ENCODE measurements at places on chromosomes 7 and 10.
A peak's percentile ranks its signal among the peaks of the same experiment; 100 is the strongest.

GRCh38 chr10:114751856-114752255 lies 69.7 kb upstream of the FHIP2A start:
- peaks cover 5% of the 10 kb centered on the region for H3K4me1 ChIP-seq
- no peaks in the 10 kb centered on the region for H3K36me3 ChIP-seq
- H3K27ac ChIP-seq = no peak overlapping the region
- H3K4me3 ChIP-seq = no peak overlapping the region

DNA sequence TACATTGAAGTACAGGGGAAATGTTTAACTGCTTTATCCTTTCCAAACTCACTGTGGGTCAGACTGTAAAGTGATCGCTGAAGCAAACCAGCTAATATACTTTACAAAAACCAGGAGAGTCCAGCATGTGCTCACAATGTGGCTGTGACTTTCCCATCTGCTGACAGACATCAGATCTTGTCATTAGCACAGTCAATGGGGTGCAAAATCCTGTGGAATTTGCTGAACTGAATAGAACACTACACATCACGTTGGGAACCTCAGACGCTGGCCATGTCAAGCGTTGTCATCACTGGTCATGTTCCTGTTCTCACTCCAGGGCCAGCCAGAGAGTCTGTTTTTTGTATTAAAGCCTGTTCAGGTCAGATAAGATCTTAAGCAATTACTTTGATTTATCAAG lies 83.4 kb downstream of the AGMO start:
- no peak overlapping the region for H3K27ac ChIP-seq
- no peak for DNase-seq
- H3K27me3 ChIP-seq = no peaks in the 10 kb centered on the region
- no peaks in the 10 kb centered on the region for H3K4me1 ChIP-seq
- H3K36me3 ChIP-seq = no peaks in the 10 kb centered on the region
- no peak overlapping the region for H3K4me3 ChIP-seq

- H3K27ac ChIP-seq = no peak overlapping the region
- H3K4me1 ChIP-seq = peaks cover 51% of the 10 kb centered on the region
- DNase-seq = no peak
- peaks cover 18% of the 10 kb centered on the region for H3K36me3 ChIP-seq
- H3K27me3 ChIP-seq = no peaks in the 10 kb centered on the region
Measured at GRCh38 chr7:6394114-6394513, 53.6 kb downstream of the DAGLB start.

DNA sequence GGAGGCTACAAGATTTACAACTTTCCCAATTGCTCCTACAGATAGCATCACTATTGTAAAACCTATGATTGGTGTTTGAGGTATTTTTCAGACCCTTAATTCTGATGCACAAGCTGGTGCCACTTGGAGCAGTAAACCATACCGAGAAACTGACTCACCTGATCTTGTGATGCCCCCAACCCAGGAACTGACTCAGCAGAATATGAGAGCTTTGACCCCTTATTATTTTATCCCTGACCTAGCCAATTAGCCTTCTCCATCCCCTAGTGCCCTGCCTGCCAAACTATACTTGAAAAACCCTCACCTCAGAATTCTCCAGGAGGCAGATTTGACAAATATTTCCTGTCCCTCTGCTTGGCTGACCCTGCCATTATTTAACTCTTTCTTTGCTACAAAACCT lies 585.9 kb upstream of the GHITM start:
- no peak overlapping the region for H3K4me3 ChIP-seq
- H3K27ac ChIP-seq = no peak overlapping the region
- no peak for DNase-seq
- no peaks in the 10 kb centered on the region for H3K36me3 ChIP-seq

DNA sequence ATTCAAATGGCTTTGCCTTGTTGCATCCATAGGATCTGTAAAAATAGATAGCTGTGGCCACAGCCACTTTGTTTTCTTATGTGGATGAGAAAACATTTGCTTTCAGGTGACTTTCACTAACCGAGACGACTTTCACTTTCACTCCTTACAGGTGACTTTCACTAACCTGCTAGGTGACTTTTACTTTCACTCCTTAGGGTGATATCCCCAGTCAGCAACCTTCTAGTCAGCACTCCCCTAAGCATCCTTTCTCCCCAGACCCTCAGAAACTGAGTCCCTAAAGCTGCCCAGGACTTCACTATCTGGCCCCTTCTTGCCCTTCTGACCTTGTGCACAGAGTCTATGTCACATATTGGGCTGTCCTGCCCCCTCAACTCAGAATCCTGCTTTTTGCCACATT lies 177.5 kb downstream of the RELN start:
- no peaks in the 10 kb centered on the region for H3K4me1 ChIP-seq
- H3K36me3 ChIP-seq = no peaks in the 10 kb centered on the region
- H3K27me3 ChIP-seq = no peaks in the 10 kb centered on the region
- no peak overlapping the region for H3K4me3 ChIP-seq
- no peak for DNase-seq
- H3K27ac ChIP-seq = no peak overlapping the region

DNA sequence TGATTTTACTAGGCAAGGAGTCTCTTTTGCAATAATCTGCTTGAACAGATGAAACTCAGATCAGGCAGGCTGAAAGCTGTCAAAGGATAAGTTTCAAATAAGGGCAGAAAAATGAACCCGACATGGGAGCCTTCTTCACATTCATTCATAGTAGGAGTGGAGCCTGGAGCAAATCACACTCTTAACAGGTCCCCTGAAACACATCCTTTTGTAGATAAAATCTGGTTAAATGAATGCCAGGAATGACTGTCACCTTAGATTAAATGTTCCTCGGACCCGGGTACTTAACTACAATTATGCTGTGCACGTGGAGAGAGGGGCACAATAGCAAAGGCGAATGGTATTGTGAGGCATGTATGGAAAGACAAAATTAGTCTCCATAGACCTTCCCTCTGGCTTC lies 344.7 kb upstream of the LRGUK start:
- no peaks in the 10 kb centered on the region for H3K36me3 ChIP-seq
- H3K4me3 ChIP-seq = no peak overlapping the region
- no peak overlapping the region for H3K27ac ChIP-seq
- no peak for DNase-seq

- H3K36me3 ChIP-seq = no peaks in the 10 kb centered on the region
- peaks cover 2% of the 10 kb centered on the region for H3K27me3 ChIP-seq
- DNase-seq = no peak
- no peak overlapping the region for H3K4me3 ChIP-seq
Measured at GRCh38 chr7:121181357-121181756, 147.4 kb upstream of the WNT16 start.

DNA sequence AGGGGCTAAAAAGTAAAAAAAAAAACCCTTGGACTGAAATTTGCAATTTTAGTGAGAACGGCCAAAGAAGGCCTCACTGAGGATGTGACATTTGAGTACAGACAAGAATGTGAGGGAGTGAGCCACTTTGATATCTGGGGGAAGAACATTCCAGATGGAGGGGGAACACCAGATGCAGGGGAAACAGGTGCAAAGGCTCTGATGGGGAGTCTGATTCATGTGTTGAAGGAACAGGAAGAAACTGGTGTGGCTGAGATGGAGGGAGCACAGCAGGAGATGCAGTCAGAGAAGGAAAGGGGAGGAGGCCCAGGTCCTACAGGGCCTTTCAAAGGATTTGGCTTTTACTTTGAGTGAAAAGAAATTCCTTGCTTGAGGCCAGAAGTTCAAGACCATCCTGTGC lies 615.7 kb upstream of the NRP1 start:
- no peaks in the 10 kb centered on the region for H3K4me1 ChIP-seq
- no peak overlapping the region for H3K27ac ChIP-seq
- DNase-seq = no peak
- no peaks in the 10 kb centered on the region for H3K27me3 ChIP-seq
- H3K4me3 ChIP-seq = no peak overlapping the region

DNA sequence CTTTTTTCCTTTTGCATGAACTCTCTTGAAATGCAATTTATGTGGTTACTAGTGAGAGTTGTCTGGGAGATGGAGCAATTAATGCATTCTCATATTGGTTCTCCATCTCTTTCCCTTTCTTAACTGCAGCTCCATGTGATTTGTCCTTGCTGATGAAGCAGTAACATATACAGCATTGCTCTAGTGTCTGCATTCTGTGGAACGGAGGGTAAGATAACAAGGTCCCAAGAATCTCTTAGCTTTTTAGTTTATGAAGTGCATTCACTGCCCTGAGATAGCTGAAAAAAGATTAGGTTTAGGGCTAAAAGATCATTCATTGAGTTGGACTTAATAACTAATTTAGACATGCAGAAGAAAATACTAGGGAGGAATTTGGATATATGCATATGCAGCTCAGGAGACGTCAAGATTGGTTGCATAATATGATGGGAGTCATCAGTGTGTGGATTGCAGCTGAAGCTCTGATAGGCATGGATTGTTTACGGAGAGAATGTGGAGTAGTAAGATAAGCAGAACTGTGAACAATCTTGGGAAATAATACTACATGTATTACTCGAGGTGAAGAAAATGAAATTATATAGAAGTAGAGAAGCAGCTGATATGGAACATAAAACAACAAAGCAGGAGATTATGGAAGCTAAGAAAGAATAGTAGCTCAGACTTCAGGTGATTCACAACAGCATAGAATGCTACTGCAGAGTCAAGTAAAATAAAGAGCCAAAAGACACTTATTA lies 404.7 kb downstream of the ARL4A start:
- no peak overlapping the region for H3K4me3 ChIP-seq
- no peaks in the 10 kb centered on the region for H3K4me1 ChIP-seq
- H3K27ac ChIP-seq = no peak overlapping the region

- DNase-seq = no peak
- H3K27me3 ChIP-seq = no peaks in the 10 kb centered on the region
- H3K4me1 ChIP-seq = no peaks in the 10 kb centered on the region
Measured at GRCh38 chr10:113447278-113447677, 105.6 kb upstream of the HABP2 start.

DNA sequence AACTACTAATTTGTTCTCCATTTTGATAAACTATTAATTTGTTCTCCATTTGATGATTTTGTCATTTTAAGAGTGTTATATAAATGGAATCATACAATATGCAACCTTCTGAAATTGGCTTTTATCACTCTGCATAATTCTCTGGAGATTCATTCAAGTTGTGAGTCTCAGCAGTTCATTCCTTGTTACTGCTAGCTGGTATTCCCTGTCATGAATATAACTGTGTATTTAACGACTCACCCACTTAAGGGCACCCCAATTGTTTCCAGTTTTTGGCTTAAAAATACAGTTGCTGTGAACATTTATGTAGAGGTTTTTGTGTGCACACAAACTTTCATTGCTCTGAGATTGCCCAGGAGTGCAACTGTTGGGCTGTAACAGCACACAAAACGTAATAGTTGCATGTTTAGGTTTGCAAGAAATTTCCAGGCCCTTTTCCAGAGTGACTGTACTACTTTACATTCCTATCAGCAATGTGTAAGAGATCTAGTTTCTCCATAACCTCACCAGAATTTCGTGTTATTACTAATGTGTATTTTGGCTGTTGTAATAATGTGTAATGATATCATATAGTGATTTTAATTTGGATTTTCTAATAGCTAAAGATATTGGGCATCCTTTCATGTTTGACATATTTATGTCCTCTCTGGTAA lies 153.2 kb upstream of the ADCY1 start:
- H3K27me3 ChIP-seq = no peaks in the 10 kb centered on the region
- DNase-seq = no peak
- no peak overlapping the region for H3K4me3 ChIP-seq

- no peak overlapping the region for H3K4me3 ChIP-seq
- no peaks in the 10 kb centered on the region for H3K36me3 ChIP-seq
- H3K27ac ChIP-seq = no peak overlapping the region
- DNase-seq = no peak
Measured at GRCh38 chr7:24283554-24283896, 465 bp upstream of the NPY start.

DNA sequence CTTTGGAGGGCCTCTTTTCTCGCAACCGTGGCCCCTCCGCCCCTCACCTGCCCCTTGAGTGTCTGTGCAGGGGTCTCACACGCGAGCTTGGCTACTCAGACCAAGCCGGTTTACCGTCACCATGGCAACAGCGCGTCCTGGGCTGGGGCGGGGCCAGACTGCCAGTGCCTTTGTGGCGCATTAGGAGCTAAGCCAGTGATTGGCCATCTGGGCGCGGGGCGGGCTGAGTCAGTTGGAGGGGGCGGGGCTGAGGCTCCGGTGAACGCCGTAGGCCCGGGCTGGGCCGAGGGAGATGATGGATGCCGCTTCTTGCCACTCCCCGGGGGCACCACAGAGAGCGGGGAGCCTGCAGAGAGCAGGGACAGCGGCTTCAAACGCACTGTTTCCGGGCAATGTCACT lies 48.7 kb upstream of the FXYD4 start:
- peaks cover 12% of the 10 kb centered on the region for H3K4me1 ChIP-seq
- no peak overlapping the region for H3K27ac ChIP-seq
- H3K27me3 ChIP-seq = no peaks in the 10 kb centered on the region
- H3K4me3 ChIP-seq = no peak overlapping the region

GRCh38 chr7:35878351-35878750 lies 77.5 kb downstream of the SEPTIN7 start:
- no peaks in the 10 kb centered on the region for H3K27me3 ChIP-seq
- peaks cover 44% of the 10 kb centered on the region for H3K36me3 ChIP-seq
- no peak overlapping the region for H3K27ac ChIP-seq

GRCh38 chr7:136086712-136087111 lies 109.6 kb upstream of the MTPN start:
- H3K27me3 ChIP-seq = no peaks in the 10 kb centered on the region
- H3K4me1 ChIP-seq = no peaks in the 10 kb centered on the region
- H3K4me3 ChIP-seq = peak overlapping the region; percentile 12
- no peak overlapping the region for H3K27ac ChIP-seq

DNA sequence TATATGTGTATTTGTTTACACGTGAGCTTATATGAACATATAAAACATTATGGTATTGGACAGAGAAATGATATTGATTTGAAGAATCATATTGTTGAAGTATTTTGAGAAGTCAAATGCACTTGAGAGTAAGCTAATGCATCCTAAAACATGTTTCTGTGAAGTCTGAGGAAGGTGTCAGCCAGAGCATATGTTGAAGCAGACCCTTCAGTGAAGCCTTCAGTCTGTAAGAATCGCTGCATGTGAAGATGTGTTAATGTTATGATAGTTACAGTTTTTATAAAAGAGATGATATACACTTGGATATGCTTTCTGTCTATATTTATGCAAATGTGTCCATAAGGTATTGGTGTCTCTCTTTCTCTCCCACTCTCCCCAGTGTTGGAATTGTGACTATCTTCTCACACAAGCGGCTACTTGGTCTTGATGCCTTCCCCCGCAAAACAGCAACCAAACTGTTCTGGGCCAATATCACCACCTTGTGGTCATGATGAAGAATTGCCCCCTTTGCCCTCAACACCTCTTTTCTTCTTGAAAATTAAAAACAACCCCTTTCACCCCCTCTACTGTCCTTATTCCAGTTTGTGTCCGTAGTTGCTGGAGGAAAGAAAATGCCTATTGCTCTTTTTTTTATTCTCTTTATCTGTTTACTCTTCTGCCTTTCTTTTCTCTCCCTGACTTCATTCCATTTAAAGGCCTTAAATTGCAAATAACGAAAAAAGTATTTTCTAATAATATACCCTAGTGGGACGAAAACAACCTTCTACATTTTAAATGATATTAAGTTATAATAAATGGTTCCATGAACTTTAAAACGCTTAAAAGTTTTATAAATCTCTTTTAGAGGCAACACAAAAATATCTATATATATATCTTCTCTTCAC lies 64.9 kb downstream of the IKZF1 start:
- H3K36me3 ChIP-seq = peaks cover 77% of the 10 kb centered on the region
- peaks cover 43% of the 10 kb centered on the region for H3K4me1 ChIP-seq
- H3K4me3 ChIP-seq = no peak overlapping the region
- no peaks in the 10 kb centered on the region for H3K27me3 ChIP-seq
- peak overlapping the region; percentile 31 for H3K27ac ChIP-seq
